ENCODE measurements at places on chromosomes 4 and X.

DNA sequence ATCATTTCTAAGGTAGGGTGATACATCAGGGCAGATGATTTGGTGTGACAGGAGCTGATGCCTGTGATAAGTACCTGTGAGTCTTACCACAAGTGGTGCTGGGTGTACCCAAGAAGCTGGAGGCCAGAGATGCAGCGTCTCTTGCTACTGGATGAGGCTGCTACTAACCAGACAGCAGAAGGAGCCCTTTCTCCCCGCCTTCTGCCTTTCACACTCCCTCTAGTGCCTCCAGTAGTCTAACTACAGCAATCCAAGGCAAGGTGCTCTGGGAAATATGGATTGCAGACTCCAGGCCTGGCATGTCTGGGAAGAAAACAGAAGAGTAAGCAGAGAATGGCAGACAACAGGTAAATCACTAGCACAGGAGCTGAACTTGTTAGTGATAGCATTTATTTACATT is 470.8 kb downstream of the NKX6-1 start:
- DNase-seq, result no peak

DNA sequence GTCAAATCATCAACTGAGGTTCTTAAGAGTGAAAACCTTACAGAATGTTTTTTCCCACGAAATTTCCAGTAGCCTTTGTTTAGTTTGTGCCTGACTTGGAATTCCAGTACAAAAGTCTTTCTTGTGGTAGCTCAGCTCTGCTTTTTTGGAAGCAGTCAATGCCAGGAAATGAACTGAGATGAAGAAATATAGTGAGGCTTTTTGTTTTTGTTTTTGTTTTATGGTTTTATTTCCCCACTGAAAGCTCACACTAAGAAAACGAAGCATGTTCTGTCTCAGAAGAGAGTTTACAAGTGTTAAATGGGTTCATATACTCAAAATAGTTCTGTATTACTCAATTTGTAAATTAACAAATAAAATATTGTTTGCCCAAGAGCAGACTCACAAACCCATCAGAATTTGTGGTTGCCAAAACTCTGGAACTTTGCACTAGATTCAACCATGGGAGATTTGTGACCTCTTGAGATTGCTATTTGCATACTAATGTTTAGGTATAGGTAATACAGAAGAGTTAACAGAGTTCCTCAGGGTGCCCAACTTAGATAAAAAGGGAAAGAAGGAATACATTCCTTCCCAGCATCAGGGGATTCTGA is 1060.8 kb downstream of the FAT4 start:
- no peak for DNase-seq

GRCh38 chrX:72180539-72180938 is 1.0 kb upstream of the PIN4 start:
- no peak for DNase-seq

GRCh38 chr4:143036443-143036842 is 148.3 kb upstream of the USP38 start:
- DNase-seq, result no peak

- peak; percentile 20 for DNase-seq
These were observed 25.4 kb upstream of the VSIG1 start for GRCh38 chrX:108019382-108019875.
